ENCODE measurements at places on chromosomes 3 and 15.
A peak's percentile ranks its signal among the peaks of the same experiment; 100 is the strongest.

DNA sequence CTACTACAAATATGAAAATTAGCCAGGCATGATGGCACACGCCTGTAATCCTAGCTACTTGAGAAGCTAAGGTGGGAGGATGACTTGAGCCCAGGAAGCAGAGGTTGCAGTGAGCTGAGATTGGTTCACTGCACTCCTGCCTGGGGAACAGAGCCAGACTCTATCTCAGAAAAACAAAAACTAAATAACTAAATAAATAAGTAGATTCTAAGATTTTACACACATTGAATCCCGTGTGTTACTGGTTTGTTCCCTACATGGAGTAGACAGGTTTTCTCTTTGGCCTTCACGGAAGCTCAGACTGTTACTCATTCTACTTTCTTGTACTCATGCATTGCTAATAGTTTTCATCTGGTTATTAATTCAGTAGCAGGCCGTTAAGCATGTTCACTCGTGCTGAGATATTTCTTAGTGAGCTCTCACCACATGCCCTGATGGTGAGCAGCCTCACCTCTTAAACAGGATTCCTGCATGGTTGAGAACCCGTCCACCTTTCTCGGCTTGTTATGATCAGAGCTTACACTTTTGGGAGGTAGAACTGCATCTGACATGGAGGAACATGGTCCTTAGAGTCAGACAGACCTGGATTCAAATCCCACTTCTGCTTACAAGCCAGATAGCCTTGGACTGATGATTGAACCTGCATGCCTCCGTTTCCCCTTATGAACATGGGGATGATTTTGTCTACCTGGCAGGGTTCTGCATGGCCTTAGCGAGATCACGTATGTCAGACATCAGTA lies 49.1 kb downstream of the CMTM7 start:
- DNase-seq = no peak

- no peak for DNase-seq
Measured at GRCh38 chr3:189792046-189792929, 161.1 kb downstream of the TP63 start.

DNA sequence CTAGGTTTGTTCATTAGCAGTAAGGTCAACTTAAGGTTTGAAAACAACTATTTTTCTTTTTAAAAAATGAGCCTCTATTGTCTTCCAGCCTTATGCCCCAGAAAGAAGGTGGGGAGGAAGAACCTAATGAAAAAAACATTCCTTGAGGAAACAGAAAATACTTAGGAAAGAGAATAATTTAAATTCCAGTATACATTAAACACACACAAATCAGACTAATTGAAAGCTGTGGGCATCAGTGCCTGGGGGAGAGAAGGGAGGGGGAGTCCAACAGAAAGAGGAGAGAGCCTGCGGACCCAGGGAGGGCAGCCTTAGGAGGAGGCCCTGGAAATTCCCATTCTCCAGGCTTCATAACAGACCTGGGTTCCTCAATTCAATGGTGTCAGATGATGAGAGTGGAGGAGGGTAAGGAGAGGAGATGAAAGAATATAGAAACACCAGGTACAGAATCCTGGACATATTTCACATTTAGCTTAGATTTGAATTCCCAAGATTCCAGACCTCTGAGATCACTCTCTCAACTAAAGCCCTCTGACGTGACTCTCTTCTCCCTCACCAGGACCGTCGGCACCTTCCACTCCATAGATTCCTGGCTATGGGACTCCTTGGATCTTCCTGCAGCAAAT lies 320.5 kb upstream of the UMPS start:
- no peak for DNase-seq

- peak; percentile 28 for DNase-seq
Measured at GRCh38 chr3:97613139-97613538, 151.4 kb upstream of the ARL6 start.

- DNase-seq = no peak
Measured at GRCh38 chr3:85594676-85595075, 635.9 kb downstream of the CADM2 start.

DNA sequence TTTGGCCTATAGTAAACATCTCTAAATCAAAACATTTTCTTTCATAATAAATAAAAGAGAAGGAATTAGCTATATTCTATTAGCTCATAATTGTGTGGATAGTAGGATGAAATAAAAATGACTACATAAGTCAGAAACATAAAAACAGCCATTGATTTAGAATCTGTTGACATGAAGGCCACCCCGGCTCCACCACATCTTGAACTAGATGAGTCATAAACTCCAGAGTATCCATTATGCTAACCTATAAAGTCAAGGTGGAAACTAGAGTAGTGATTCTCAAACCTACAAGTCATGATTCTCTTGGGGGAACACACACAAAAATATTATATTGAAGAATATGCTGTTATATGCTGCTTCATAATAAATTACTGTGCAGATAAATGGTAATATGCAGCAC lies 831.0 kb downstream of the TUSC7 start:
- DNase-seq = no peak

- DNase-seq = no peak
Measured at GRCh38 chr3:55676643-55677042, 189.5 kb upstream of the WNT5A start.

GRCh38 chr15:47870956-47871625 lies 153.8 kb downstream of the SEMA6D start:
- no peak for DNase-seq

DNA sequence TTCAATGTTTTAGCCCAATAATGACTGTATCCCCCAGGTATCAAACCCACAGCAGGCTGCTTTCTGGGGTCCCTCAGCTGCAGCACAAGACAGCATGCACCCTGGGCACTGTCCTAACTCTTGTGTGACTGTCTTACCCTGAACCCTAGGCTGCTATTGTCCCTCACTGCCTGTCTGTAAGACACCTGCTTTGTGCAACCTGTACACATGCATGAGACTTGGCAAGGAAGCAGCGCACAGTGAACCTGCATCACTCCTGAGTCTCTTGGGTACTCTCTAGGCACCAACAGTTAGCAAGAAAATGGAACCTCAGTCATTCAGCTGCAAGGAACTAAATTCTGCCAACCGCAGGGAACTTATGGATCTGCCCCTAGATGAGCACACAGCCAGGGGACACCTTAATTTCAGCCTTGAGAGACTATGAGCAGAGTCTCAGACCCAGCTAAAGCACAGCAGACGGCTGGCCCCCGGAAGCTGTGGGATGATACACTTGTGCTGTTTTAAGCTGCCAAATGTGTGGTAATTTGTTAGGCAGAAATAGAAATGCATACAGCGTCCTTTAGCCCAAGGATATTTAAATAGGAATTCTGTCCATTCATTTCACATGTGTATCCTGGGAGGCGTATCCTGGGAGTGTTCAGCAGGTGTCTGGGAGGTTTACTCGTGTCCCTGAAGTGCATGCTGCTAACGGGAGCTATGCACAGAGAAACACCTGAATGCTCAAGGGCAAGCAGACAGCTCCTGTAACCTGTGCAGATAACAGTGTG lies 223.8 kb downstream of the KLF13 start:
- DNase-seq = peak; percentile 3

DNA sequence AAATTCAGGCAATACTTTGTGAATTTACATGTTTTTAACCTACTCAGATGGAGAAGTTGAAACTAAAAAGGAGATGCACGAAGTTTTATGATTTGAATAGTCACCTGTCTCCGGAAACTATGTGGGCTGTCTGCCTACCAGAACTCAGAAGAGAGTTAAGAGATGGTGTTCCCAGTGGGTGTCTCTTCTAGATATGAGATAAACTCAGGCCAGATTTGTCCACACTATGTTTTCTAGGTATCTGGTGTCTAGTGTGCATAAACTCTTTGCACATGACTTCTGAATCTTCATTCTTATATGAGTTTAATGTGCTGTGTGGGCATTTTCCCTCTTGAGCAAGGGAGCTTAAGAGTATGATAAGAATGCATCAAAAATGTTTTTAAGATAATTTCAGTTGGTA lies 222.8 kb downstream of the FOXP1 start:
- DNase-seq = no peak

GRCh38 chr3:152960684-152961083 lies 125.8 kb downstream of the P2RY1 start:
- DNase-seq = no peak

GRCh38 chr3:133856316-133856715 lies 39.4 kb downstream of the RAB6B start:
- no peak for DNase-seq

DNA sequence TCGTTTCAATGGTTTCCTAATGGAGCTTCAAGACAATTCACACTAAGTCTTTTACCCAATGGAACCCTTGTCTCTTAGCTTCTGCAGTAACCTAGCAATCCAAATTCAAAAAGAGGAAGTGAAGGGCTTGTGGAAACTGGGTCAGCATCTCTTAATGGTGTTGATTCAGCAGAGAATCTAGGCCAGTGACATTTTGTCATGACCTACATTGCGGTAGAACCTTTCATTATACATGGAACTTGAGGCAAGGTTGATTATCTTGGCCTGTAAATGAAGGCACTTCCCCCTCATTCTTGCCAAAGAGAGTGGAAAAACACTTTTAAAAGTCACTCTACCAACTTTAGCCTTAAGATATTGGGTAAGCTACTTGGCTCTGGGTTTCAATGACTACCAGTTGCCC lies 42.8 kb downstream of the C2CD4B start:
- DNase-seq = no peak

- DNase-seq = peak; percentile 65
Measured at GRCh38 chr3:165195640-165196576, at the start of gene SLITRK3. SLITRK3 (minus strand) TSS chr3:165196384; CDS start chr3:165190830, 5,554 bp downstream.

- no peak for DNase-seq
Measured at GRCh38 chr3:47613722-47614121, 35.1 kb upstream of the CSPG5 start.

DNA sequence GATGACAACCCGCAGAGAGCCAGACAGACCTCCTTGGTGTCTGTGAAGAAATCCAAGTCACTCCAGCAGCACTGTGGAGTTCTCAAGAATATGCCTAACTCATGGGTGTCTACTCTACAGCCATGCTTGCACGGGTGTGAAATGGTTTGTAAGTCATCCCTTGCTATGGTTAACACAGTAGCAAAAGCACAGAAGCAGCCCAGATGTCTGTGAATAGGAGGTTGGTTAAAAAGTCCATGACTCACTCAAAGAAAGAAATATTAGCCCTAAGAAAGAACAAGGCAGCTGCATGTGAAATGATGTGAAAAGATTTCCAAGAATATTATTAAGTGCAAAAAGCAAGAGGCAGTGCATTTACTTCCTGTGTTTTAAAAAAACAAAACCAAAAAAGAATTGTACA lies 12.1 kb upstream of the LIMD1 start:
- no peak for DNase-seq

DNA sequence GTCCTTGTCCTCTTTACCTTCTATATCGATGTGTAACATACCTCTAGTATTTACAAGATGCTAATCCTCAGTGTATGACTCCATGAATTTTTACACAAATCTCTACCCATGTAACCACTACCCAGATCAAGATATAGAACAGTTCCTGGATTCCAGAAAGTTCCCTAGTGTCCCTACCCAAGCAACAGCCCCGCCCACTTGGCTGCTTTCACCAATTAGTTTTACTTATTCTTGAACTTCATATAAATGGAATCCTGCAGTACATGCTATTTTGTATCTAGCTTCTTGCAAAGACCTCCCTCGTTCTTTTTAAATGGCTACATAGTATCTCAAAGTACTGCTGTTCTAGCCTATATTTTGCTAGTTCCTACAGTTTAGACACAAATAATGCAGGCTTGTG lies 33.0 kb downstream of the CD276 start:
- no peak for DNase-seq

- no peak for DNase-seq
Measured at GRCh38 chr3:102682741-102683140, 247.9 kb downstream of the ZPLD1 start.

GRCh38 chr3:41705893-41706292 lies 256.0 kb downstream of the ULK4 start:
- DNase-seq = no peak

All from NCI-H510A treated with DMSO at 0.1 percent for 48 hours (cell line).